ENCODE measurements at places on chromosomes 6 and 20.

- DNase-seq, result no peak
These were observed 111.9 kb downstream of the TRIM27 start for GRCh38 chr6:28811873-28812272.

- no peak for DNase-seq
These were observed 35.2 kb downstream of the SPATA2 start for GRCh38 chr20:49880177-49880576.

- DNase-seq, result no peak
These were observed 188.2 kb upstream of the PREP start for GRCh38 chr6:105591053-105591452.

- no peak for DNase-seq
These were observed 5.5 kb upstream of the OOEP start for GRCh38 chr6:73375216-73375615.

DNA sequence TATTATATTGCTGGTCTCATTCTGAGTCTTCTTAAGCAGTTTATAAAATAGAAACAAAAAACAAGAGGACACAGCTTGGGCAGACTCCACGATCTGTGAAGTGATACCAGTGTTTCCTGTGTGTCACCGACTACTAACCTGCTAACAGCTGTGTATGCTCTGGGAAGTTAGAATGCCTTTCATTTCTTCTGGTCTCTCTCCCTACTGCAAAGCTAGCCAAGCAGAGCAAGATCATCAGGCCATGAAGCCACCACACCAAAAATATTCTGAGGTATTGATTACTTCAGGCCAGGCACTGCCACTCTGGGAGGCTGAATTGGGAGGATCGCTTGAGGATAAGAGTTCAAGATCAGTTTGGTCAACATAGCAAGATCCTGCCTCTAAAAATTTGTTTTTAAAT, 46.9 kb upstream of the SMIM29 start:
- DNase-seq, result no peak

DNA sequence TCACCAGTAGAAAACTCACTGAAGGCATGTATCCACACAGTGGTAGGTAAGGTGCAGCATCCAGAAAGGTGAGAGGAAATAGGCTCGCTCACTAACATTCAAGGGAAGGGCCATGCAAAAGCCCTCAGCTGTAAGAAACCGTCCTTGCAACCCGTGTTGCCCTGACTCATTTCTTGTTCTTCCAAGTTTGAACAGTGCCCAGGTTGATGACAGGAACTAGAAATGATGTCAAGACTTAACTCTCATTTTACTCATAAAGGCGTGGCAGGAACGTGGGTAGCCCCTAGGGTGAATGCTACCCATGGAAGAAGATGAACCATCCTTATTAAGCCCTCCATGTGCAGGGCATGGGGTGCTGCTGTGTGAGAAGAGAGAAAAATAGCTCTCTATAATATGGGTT, 187.6 kb downstream of the CD83 start:
- DNase-seq, result no peak

- DNase-seq, result no peak
These were observed 11.2 kb downstream of the SLC22A1 start for GRCh38 chr6:160132776-160133338.

GRCh38 chr6:46130666-46131065, 877 bp downstream of the ENPP4 start:
- no peak for DNase-seq

GRCh38 chr6:106870824-106871717, 103.5 kb downstream of the CD24 start:
- DNase-seq, result no peak

Measured in ascending aorta (tissue), 2 donors.